Heart right ventricle (tissue), 16 donors: ENCODE measurements at places on chromosomes 5 and 9. TPM values are rescaled to one million over a fixed set of nuclear protein-coding genes. Genes with fewer than 3 reads are reported as not detected.

The IL4 gene
- total RNA-seq = not detected

The FKBP15 gene
- total RNA-seq = 27.9 TPM

The IFNA10 gene
- not detected for total RNA-seq

The WASHC1 gene
- total RNA-seq = 7.4 TPM

The WNK2 gene
- total RNA-seq = 157 TPM

The ZNF354B gene
- total RNA-seq = 7.3 TPM

The WDR38 gene
- total RNA-seq = not detected

The NR4A3 gene
- total RNA-seq = 4.1 TPM

The ABCA1 gene
- total RNA-seq = 9.5 TPM

The FCN2 gene
- total RNA-seq = not detected

The ELOVL7 gene
- 0.28 TPM for total RNA-seq

The SLC27A6 gene
- 42.5 TPM for total RNA-seq

The SPINK4 gene
- not detected for total RNA-seq

The TMC1 gene
- total RNA-seq = not detected

The VCAN gene
- total RNA-seq = 10.6 TPM

The GAPVD1 gene
- 34.9 TPM for total RNA-seq

The STC2 gene
- total RNA-seq = 4.0 TPM

The KCNIP1 gene
- total RNA-seq = 0.11 TPM

The SPINK6 gene
- not detected for total RNA-seq
